ENCODE measurements at places on chromosomes 3 and 15.
A peak's percentile ranks its signal among the peaks of the same experiment; 100 is the strongest.

DNA sequence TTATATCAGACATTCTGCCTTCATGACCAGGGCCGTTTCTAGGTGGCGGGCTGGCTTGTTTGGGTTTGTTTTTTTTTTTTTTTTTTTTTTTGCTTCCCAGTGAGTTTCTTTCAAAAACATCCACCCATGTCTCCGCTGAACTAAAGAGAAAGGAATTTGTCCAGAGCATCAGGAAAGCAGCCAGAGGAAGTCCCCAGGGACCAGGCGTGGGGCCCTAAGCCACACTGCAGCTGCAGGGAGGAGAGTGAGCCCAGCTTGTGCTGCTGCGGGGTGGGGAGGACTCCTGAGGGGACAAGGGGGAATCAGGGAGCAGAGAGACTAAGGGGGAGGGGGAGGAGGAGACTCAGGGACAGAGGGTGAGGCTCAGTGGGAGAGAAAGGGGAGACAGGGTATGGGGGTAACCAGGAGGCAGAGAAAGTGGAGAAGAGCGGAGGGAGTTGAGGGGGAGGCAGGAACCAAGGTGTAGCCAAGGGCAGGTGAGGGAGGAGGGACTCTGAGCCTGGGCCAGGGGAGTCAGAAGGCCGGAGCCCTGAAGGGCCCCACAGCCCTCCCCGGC, 49.5 kb downstream of the CYP11A1 start:
- peak; percentile 56 for DNase-seq

DNA sequence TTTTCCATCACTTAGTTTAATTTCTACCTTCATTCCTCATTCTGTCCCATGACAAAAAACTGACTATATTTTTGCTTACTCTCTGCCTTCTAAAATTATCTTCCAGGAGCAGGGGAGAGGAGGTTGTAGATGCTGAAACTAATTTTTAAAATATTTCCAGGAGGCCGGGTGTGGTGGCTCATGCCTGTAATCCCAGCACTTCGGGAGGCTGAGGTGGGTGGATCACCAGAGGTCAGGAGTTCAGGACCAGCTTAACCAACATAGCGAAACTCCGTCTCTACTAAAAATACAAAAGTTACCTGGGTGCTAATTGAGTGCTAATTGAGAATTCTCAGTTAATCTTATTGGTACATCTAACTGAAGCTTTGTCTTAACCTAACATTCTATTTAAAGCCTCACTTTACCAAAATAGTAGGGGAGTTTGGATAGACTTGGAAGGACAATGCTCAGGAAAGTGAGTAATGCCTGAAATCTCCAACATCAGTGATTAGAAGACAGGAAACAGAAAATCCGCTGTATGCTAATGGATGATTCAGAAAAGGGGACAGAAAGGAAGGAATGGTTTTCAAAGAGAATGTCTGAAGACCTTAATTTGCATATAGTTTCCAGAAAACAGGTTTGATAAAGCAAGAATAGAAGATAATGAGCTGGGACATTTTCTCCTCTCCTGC, 336.1 kb downstream of the GBE1 start:
- no peak for DNase-seq

DNA sequence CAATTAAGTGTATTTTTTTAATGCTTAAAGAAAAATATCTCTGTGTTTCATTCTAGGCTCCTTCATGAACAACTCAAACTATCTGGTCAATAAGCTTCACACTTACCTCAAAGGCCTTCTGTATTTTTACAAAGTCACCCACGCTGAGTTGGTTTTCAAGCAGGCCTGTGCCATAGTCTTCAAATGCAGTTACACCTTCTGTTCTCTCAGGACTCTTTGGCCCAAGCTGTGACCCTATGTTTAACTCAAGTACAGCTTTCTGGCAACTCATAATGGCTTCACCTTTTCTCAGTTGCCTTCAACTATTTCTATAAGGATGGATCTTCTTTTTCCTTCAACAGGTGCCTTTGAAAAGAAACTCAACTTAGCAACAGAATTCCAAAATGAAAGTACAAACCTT, 587 bp downstream of the WDR49 start:
- no peak for DNase-seq

- DNase-seq, result no peak
Measured at GRCh38 chr3:177528306-177529070, 331.2 kb upstream of the TBL1XR1 start.

- DNase-seq, result no peak
Measured at GRCh38 chr3:40770061-40770460, 245.3 kb downstream of the ZNF621 start.

GRCh38 chr3:151135541-151136337, 50.3 kb downstream of the MED12L start:
- no peak for DNase-seq

DNA sequence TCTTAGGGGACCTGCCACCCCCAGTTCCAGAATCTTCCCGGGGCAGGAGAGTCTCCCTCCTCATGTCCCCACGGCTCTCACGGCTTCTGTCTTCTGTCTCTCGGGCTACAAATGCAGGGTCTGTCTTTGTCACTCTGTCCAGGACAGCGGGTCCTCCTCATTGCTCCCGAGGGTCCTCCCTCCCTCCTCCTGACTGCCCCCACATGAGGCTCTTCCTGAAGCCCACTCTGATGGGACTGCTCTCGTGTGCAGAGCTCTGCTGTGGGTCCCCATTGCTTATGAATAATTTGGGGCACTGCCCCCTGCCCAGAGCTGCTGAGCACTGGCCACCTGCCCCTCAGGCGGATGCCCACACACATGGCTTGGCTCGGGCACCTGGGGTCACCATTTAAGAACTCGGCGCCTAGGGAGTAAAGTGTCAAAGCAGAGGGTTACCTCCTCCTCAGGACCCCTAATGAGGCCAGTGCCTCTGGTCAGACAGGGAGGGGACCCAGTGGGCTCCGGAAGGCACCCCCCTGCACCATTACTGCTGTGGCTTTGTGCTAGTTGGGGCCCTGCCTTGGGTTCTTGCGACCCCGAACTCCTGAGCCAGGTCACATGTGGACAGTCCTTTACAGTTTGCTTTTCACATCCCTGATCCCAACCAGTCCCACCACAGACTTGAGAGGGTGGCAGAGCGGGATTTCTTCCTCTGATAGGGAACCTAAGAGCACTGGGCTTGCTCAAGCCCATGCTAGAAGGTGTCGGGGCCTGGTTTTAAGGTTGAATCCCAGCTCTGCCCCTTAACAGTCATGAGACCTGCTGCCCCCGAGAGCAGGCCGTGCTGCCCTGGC, 22.1 kb downstream of the HDAC11 start:
- peak; percentile 9 for DNase-seq

- no peak for DNase-seq
Measured at GRCh38 chr3:28590216-28590615, 241.6 kb upstream of the AZI2 start.

GRCh38 chr3:57127891-57128518, 37.1 kb downstream of the IL17RD start:
- no peak for DNase-seq

GRCh38 chr3:11807686-11808085, 39.0 kb downstream of the TAMM41 start:
- DNase-seq, result no peak

GRCh38 chr3:154844863-154845262, 235.3 kb upstream of the MME start:
- no peak for DNase-seq

GRCh38 chr3:57078635-57079473, 18.4 kb downstream of the SPATA12 start:
- DNase-seq, result peak; percentile 78

GRCh38 chr15:67174864-67175573, 79.4 kb downstream of the AAGAB start:
- no peak for DNase-seq

- no peak for DNase-seq
Measured at GRCh38 chr15:39468828-39469227, 112.1 kb upstream of the THBS1 start.

- DNase-seq, result no peak
Measured at GRCh38 chr15:94041746-94042145, 189.6 kb upstream of the MCTP2 start.

DNA sequence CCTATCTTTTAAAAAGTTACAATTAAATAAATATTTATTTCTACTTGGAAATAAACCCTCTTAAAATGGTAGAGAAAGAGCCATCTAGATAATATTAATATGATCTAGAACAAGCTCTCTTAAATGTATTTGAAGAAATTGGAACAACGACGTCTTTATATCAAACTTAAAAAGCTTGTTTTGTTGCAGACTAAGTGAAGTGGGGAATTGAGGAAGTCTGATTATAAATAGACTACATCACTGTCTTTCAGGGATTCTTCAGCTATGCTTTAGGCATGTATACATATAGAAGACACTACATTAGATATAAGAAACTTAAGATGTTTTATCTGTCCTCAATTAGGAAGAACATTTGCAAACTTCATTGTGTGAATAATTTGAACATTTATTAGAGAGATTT, 1.8 kb downstream of the BCHE start:
- DNase-seq, result no peak

DNA sequence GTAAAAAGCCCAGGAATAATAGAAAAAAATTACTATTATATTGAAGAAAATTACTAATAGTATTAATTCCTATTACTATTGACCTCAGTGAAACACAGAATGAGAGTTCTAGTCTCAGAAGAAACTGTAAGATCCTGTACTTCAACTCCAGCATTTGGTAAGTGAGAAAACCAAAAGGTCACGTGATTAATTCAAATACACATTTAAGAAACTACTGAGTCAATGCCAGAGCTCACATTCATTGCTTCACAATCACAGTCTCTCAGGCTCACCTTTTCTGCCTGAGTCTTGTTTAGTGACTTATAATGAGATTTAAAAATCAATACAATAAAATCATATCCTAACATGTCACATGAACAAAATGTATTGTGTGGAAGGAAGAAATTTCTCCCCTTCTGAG, 556.1 kb downstream of the FGF12 start:
- no peak for DNase-seq

DNA sequence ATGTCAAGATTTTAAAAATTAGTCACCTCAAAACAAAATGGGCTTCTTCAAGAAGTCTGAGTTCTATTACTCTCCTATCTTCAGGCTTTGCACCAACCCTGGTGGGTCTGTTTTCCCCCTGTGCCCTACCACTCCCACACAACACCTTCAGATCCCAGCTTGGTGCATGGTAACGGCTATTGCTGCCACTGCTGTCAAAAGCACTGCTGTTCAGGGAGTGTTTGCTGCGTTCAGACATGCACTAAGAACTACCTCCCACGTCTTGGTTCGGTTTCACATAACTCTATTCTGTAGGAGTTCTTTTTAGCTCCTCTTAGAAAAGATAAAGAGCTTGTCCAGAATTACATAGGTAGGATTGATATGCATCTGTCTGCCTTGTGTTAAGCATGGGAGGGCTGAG, 799.2 kb downstream of the NR2F2 start:
- DNase-seq, result no peak

DNA sequence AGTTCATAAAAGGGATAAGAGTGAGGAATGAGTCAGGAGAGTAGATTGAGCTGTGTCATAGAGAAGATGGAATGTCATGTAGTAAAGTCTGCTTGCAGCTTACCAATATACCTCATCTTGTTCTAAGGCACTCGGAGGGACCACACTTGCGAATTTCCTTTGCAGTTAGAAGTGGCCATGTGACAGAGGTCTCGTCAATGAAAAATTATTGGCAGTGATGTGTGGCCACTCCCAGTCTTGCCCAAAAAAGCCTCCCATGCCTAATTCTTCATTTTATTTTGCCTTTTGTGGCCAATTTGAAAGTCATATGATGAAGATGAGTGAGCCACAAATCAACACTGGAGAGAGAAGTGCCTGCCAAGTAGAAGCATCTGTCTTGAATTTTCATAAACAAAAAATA, 465.6 kb upstream of the ZNF385D start:
- DNase-seq, result no peak

DNA sequence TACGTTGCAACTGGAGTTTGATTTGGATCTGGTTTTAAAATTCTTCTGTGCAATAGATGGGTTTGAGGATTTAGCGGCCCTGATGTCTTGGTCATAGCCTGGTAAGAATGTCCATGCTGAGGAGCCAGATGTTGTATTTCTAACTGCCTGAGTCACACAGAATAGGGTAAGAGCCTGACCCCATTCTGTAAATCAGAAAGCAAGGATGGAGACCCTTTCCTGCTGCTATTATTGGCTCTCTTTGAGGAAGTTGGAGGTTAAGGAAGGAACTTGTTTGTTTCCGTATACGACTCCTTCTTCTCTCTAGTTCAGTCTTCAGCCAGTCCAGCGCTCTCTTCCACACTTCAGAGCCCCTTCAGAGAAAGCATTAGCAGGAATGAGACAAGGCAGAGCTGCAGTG, 65.1 kb downstream of the HCN4 start:
- no peak for DNase-seq

DNA sequence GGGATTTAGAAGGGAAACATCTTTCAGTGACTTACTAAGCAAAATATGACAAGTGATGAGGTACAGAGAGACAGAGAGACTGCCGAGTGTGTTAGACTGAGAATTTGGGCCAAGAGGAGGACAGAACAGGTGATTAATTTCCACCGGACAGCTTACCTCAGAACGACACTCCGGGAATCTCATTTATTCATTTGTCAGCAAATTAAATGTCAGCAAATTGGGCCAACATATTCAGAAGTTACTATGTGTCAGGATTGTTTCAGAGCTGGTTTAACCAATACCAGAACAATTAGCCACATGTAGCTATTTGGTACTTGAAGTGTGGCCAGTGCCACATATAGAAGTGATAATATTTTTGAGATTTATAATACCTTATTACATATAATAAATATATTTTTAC, 232.6 kb upstream of the CNTN3 start:
- DNase-seq, result no peak

GRCh38 chr3:167241048-167241845, 138.8 kb downstream of the ZBBX start:
- DNase-seq, result no peak

- DNase-seq, result no peak
Measured at GRCh38 chr15:68632101-68632500, 53.3 kb downstream of the CORO2B start.

GRCh38 chr3:178203165-178203564, 333.1 kb upstream of the KCNMB2 start:
- DNase-seq, result no peak

- DNase-seq, result no peak
Measured at GRCh38 chr15:72797338-72797689, 13.8 kb upstream of the ADPGK start.

DNA sequence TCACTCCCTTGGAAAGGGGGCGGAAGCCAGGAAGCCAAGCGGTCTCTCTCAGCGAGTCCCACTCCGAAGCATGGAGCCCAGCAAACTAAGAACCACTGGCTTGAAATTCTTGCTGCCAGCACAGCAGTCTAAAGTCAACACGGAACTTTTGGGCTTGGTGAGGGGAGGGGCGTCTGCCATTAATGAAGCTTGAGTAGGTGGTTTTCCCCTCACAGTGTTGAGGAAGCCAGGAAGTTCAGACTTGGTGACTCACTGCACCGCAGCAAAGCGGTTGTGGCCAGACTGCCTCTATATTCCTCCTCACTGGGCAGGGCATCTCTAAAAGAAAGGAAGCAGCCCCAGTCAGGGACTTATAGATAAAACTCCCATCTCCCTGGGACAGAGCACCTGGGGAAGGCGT, 665.4 kb upstream of the CBLB start:
- DNase-seq, result no peak

- no peak for DNase-seq
Measured at GRCh38 chr15:57286446-57287122, 89.7 kb upstream of the CGNL1 start.

GRCh38 chr3:28171962-28172361, 69.5 kb upstream of the CMC1 start:
- no peak for DNase-seq
